Myocyte (in vitro differentiated cells): ENCODE measurements at places on chromosomes 2 and 18. TPM values are rescaled to one million over a fixed set of nuclear protein-coding genes. Genes with fewer than 3 reads are reported as not detected.

Gene ACVR1C
- 4.0 and 7.8 TPM in 2 replicates for total RNA-seq

Gene SLC23A3
- 0.26 TPM in 1 of 2 replicates, not detected in the other for total RNA-seq

Gene CHST10
- total RNA-seq: 8.4 and 8.7 TPM in 2 replicates

Gene SERPINB11
- not detected in 2 replicates for total RNA-seq

Gene KCNS3
- 8.8 and 18.0 TPM in 2 replicates for total RNA-seq

Gene PROM2
- 0.64 and 0.83 TPM in 2 replicates for total RNA-seq

Gene CD207
- 0.26 TPM in 1 of 2 replicates, not detected in the other for total RNA-seq

Gene SPP2
- total RNA-seq: not detected in 2 replicates

Gene ANKRD36
- 9.5 and 13.3 TPM in 2 replicates for total RNA-seq

Gene FN1
- total RNA-seq: 1,735 and 1,808 TPM in 2 replicates
